ENCODE measurements at places on chromosomes 1 and 21. TPM values are rescaled to one million over a fixed set of nuclear protein-coding genes. Genes with fewer than 3 reads are reported as not detected.

The CENPL gene
- 14.6 TPM for total RNA-seq

The AIRE gene
- total RNA-seq = not detected

The S100A4 gene
- total RNA-seq = 7.6 TPM

The PEAR1 gene
- 3.9 TPM for total RNA-seq

The NEGR1 gene
- total RNA-seq = 14.9 TPM

Measured in renal cortical epithelial cell (primary cell).